ENCODE measurements at places on chromosomes 7 and 10.

DNA sequence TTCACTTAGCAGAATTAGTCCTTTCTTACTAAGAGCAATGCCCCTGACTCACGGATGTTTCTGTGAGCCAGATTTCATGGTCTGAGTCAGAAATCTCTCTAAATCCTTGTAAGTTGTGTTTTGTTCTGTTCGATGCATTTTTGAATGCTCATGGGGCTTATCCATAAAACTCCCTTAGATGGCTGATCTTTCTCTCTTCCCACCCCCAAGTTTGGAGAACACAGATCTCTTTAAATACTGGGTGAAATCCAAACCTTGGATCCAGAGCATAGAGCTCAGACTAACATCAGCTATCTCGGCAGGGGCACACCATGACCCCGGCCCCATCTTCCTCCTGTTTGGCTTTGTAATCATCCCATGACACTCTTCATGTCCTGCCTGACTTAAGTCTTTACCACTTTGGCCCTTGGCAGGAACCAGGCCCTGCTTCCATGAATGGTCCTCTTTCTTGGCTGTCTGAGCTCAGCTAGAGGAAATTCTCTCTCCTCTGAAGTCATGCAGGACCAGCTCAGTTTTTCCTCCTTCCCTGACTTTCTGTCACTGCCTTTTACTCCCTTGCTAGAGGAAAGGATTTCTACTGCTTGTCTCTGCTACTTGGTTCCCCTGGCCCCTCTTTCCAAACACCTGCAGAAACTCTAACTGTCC, 120.4 kb upstream of the RAB11FIP2 start:
- no peak for DNase-seq

DNA sequence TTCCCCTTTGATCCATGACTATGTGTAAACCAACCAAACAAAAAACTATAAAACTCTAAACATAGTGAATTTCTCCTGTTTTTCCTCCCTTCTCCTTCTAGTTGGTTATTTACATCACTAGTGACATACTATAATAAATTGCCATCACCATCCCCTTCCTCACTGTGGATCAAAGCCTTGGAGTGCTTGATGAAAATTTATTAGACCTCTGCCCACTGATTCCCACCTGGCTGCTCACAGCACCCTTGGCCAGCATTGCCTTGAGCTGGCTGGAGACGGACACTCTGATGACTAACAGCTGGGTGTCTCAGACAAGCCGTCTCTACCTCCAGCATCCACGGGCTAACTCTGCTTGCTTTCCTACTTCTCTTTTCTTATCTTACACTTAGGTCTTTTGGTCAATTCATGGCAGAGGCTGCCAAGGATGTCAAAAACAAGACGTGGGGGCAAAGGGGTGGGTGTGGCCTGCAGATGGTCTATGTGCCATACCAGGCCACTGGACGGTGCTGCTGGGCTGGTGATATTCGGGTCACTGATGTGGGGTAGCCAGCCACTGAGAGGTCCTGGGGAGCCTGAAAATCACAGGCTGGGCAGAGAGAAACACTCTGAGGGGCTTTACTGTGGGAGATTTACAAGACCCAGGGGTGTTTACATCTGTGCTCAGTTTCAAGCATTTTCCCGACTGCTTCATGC, 207.8 kb downstream of the TAX1BP1 start:
- no peak for DNase-seq

- no peak for DNase-seq
Observed at GRCh38 chr10:122988501-122988900, 8.3 kb downstream of the PSTK start.

DNA sequence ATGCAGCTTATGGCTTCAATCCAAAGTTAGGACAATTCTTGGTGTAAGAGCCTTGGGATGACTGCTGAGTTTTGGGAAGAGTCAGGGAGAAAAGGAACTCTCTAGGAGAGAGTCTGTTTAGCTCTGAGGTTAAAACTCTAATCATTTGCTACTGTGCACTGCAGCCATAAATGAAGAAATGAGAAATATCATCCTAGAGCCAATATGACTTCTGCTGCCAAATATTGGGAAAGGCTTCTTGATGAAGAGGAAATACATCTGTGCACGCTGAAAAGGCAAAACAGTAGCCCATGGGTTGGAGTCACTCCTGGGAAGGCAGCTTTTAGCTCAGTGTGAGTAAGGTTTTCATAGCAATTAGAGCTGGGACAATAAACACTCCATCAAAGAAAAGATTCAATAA, 308.8 kb downstream of the SFMBT2 start:
- DNase-seq: no peak

- no peak for DNase-seq
Observed at GRCh38 chr10:114516356-114516755, 112.1 kb upstream of the AFAP1L2 start.

- no peak for DNase-seq
Observed at GRCh38 chr10:37384923-37385322, 259.5 kb downstream of the ANKRD30A start.

GRCh38 chr7:146375170-146375569, 258.6 kb downstream of the CNTNAP2 start:
- DNase-seq: no peak

- no peak for DNase-seq
Observed at GRCh38 chr7:70487428-70487827, 644.5 kb upstream of the GALNT17 start.

- no peak for DNase-seq
Observed at GRCh38 chr10:21452203-21452602, 73.3 kb downstream of the SKIDA1 start.

GRCh38 chr7:75920431-75921161, 5.6 kb downstream of the POR start:
- DNase-seq: no peak

GRCh38 chr10:130983749-130984148, 327.8 kb downstream of the TCERG1L start:
- no peak for DNase-seq

- DNase-seq: no peak
Observed at GRCh38 chr10:132232023-132232951, 45.5 kb downstream of the DPYSL4 start.

DNA sequence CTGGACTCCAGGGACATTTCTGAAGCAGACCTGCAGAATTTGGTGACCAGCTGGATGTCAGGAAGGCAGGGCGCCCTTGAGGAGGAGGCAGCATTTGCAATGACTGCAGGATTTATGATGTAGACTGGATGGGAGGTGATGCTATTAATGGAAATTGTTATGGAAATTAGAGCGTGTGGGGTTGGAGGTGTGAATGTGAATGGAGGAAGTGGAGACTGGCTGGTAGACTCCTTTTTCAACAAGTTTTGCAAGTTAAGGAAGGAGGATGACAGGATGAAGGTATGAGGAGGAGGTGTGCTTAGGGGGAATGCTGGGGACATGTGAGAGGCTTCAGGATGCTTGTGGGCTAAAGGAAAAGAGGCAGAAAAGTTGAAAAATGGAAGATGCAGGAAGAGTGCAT, 137.0 kb downstream of the TMEM178B start:
- DNase-seq: no peak

DNA sequence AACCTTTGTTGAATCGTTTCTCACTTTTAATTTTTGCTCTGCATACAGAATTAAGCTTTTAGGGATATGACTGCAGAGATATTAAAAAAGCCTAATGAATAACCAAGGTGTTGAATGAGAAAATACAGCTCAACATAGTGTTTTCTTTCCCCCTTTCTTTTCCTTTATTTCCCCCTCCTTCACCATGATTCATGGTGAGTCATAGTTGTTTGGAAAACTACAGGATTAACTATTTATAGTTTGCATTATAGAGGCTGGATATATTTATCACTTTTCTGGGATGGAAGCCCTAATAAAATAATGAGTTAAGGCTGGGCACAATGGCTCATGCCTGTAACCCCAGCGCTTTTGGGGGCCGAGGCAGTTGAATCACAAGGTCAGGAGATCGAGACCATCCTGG, 115.0 kb downstream of the DNAJB9 start:
- no peak for DNase-seq

DNA sequence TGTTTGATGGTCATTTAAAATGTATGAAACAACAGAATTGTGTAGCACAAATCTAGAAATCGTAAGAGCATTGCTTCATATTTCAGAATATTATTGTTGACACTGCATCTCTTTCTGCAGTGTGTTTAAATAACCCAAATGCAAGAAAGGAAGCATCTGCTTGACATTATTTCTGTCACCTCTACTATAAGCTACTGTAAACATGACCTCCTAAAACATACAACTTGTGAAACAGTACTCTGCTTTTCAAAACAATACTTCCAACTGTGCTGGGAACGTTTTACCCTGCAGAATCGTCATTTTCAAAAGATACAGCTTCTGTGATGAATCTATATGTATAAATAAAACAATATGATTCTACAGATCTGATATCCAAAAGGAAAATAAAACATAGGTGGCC, 82.0 kb downstream of the RNF133 start:
- DNase-seq: no peak

GRCh38 chr7:154505362-154505761, 453.2 kb downstream of the DPP6 start:
- no peak for DNase-seq

- peak; percentile 33 for DNase-seq
Observed at GRCh38 chr10:69382382-69383117, 34.2 kb downstream of the TACR2 start.

DNA sequence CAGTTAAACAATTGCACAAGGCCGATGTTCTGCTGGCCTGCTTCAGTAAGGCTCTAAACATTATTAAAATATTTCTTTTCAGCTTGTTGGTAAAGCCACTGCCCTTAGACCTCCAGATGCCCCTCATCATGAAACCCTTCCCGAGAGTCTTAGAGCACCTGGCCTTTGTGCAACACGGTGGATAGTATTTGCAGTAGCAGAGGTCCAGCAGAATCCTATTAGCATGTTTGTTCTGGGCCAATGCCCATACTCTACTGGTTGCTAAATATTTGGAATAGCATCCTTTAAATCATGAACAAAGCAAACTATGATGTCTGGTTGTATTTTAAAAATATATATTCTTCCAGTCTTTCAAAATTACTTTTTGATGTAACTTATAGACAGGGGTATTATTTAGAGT, 584.6 kb downstream of the CNTNAP2 start:
- DNase-seq: no peak

- DNase-seq: no peak
Observed at GRCh38 chr7:151426904-151427704, 12.8 kb downstream of the CRYGN start.

DNA sequence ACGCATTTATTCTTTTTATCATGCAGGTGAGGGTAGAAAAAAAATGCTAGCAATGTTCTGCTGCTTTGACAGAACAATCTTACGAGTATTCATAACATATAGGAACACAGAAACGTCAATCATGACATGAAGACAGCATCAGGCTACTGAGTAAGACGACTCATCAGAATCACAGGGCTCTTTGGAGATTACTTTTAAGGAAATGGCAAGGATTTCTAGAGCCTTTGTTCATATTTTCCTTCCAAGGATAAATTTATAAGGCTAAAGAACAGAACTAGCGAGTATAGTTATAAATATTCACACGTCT, 39.8 kb upstream of the DNAJC1 start:
- DNase-seq: no peak

Measured in endodermal cell (in vitro differentiated cells).